D721Med (cell line): ENCODE measurements at places on chromosomes 1 and 21.

- DNase-seq = no peak
Measured at GRCh38 chr1:116711263-116711840, 42.9 kb upstream of the CD2 start.

GRCh38 chr21:41045534-41046268, 122.3 kb upstream of the BACE2 start:
- no peak for DNase-seq

DNA sequence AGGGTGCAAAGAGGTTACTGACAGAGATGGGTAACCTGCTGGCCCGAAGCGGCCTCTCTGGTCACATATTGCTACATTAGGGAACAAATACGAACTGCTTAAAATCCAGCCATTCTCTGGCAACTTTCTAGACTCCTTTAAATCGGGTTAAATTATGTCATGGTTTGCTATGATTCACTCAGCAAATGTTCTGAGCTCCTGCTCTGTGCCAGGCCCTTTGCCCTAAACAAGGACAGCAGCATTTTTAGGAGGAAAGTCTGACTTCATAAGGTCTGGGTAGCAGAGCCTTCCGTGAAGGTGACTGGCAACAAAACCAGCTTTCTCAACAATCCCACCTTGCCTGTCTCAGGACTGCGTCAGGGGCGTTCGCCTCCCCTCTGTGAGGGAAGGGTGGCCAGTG, 15.4 kb downstream of the ZP4 start:
- no peak for DNase-seq

- no peak for DNase-seq
Measured at GRCh38 chr21:41973427-41973831, 19.6 kb upstream of the C2CD2 start.

- DNase-seq = no peak
Measured at GRCh38 chr1:203624341-203624712, 2.3 kb upstream of the ATP2B4 start.

DNA sequence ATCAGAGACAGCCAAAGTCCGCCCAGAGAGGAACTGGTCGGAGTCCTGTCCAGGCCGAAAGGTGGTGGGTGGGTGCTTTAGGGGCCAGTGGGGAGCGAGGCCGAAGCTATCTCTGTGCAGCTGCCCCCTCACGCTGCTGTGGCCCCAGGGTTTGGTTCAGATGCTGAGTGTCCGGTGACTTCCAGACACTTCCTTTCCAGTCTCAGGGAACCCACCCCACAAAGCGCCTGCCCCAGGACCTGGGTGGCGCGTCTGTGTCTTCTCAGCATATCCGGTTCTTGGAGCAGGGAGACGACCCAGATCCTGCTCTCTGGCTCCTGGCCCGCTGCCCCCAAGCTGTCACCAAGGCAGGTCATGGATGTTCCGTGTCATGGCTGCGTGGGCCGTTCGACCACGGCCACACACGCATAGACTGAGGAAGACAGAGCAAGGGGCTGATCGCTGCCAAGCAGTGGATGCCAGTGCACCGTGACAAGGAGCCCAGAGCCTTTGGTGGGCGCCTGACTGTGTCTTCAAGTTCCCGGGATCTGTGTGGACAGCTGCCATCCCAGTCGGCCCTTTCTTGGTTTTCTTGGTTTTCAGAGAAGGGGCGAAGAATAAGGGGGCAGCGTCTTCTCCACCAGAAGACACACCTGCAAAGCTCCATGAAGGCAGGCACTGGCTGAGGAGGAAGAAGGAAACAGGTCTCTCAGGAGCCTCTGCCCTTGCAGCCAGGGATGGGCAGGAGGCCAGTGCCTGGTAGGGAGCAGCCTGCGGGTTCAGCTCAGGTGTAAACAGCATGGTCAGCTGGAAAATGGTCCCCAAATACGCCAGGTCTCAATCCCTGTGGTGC, 22.9 kb upstream of the COL18A1 start:
- DNase-seq = no peak

DNA sequence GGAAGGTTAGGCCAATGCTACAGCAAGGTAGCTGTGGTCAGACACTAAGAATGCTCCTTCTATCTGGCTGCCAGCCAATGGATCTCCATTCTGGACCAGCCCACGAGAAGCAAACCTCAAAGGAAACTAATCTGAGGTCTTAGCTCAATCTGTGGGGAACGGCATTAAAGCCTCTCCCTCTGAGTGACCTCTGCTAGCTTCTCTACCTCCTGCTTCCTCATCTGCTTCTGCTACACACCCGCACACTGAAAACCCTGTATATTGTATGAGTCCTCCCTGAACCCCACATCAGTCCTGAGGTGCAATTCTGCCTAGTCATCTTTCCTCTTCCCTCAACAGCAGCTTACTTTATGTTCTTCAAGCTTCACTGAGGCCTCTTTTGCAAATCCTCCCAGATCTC, 6.9 kb upstream of the GALE start:
- DNase-seq = no peak

DNA sequence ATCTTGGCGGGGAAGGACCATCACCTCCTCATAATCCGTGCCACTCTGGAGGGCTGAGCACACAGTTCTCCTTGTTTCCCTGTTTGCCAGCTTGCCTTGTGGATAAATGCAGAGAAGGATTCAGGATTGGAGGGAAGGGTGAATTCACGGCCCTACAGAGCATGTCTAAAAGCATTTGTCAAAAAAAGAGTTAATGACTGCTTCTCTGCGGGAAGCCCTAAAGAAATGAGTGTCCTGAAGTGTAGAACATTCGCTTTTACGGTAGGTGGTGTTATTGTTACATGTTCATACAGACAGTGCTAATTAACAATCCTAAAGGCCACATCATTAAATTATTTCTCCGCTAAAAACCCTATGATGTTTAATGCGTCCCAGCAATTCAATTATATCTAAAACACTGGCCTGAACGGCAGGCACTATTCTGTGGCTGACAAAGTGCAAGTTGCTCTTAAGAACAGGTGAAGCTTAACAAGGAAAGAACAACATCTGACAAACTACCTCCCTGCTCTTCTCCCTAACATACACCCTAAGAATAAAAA, 112.3 kb upstream of the NFIA start:
- no peak for DNase-seq

DNA sequence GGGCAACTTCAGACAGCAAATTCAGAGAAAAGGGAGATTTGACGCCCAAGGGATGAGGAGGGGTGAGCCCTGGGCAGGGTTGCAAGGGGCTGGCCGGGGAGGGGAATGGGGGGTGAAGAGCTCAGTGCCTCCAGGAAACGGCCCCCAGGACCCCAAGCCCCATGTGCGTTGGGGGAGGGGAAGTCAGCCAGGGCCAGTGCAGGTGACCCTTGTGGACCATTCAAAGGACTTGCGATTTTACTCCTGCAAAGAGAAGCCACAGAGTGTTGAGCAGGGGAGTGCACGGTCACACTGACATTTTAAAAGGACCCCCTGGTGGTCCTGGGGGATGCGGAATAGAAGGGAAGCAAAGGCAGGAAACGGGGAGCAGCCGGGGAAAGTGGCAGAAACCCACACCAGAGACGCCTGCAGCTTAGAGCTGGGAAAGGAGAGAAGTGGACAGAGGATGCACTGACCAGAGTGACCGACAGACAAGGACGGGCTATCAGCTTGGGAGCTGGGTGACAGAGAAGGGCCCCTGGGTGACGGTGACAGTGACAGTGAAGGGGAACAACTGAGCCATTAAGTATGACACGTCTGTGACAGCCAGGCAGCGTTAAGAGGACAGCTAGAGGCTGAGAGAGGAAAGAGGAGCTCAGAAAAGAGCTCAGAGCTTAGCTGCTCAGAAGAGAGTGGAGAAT, 54.0 kb upstream of the TMEM51 start:
- no peak for DNase-seq

DNA sequence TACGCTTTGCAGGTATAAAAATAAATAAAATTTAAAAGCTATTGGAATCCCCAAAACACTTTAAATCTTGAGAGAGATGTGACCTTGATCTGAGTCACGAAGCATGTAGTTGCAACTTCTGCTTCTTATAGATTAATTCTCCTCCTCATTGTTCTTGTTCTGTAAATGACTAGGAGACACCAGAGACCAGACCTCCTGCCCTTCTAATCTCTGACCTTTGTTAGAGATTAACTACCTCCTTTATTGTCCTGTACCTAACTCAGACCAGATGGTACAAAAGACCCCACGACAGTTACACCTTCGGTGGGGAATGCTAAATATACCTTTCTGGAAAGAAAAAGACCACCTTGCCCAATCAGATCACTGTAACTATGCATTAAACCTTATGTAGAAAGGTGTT, 76.9 kb upstream of the NEK2 start:
- DNase-seq = no peak

- no peak for DNase-seq
Measured at GRCh38 chr21:34075760-34076660, 2.6 kb downstream of the MRPS6 start.

GRCh38 chr1:202890392-202890791, 1.4 kb upstream of the RABIF start:
- DNase-seq = no peak

DNA sequence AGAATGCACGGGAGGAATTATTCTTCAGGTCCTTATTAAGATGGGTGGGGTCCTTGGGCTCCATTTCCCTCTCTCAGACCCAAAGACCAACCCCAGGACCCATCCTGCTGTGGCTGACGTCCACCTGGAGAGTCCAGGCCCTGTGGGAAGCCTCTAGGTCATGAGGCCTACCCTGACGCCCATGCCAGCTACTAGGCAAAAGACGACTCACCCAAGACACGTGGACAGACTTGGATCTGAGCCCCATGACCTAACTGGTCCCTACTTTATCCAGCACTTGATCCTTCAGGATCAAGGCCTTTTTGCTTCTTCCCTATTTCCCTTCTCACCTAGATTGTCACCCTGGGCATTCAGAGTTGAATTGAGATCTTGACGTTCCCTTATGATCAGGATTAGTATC, 56.0 kb upstream of the CASZ1 start:
- DNase-seq = no peak

- DNase-seq = peak; percentile 100
Measured at GRCh38 chr1:30823969-30824735, 66.6 kb upstream of the LAPTM5 start.

- DNase-seq = no peak
Measured at GRCh38 chr21:44759628-44760285, 41.9 kb downstream of the UBE2G2 start.

DNA sequence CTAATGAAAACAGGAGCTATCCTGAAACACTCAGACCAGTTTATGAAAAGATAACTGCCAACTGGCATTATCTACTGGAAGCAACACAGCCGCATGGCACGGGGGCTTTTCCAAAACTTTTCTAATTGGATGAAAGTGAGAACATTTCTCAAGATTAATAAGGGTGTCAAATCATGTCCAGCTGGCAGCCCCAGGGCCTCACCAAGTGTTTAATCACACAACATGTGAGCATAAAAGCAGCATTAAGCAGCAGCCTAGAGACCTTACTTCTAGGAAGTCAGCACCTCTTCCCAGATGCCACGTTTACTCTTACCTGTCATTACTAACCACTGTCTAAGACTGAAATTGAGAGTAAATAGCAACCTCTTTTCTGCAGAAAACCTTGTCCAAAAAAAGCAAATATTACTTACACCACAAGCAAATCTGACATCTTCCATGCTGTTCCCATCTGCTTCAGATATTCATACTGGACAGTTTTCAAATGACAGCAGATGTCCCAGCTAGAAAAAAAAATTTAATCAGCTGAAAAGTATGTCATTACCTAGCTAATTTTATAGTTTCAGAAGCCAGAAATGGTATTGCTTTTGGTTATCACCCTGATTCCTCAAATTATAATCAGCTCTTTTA, 341.5 kb upstream of the ZP4 start:
- no peak for DNase-seq

GRCh38 chr21:35015435-35016024, 33.6 kb downstream of the RUNX1 start:
- no peak for DNase-seq

- no peak for DNase-seq
Measured at GRCh38 chr1:109423498-109423897, 2.8 kb downstream of the PSMA5 start.

DNA sequence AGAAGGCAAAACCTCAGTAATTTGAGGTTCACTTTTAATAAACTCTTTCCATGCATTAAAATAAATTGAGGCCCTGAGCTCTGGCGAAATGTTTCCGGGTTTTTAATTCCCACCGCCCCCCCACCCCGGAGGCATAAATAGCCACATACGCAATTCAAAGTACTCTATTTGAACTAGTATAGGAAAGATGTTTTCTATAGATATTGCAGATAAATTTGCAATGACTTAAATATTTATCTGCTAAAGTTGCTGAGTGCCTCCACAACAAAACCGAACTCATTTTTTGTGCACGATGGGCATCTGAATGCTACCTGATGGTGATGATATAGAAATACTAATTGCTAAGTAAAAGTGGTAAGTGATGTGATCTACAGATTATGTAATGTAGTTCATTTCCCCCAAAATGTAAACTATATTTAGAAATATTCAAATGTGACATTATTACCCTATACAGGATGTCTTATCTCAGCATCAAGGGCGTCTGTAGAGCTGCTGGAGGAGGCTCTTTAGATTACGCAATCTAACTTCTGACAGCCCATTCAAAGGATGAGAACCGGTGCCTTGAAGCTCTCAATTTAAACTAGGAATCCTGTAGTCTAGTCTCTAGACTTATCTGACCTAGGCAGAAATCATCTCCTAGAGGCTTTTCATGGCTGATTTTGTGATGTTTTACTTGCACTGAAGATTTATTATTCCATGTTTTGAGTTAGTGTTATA, 8.5 kb downstream of the IRF2BP2 start:
- DNase-seq = no peak

GRCh38 chr1:172600615-172601014, 58.3 kb upstream of the FASLG start:
- DNase-seq = no peak
